Mesothelial cell of epicardium (in vitro differentiated cells): ENCODE measurements at places on chromosomes 2 and 18.

DNA sequence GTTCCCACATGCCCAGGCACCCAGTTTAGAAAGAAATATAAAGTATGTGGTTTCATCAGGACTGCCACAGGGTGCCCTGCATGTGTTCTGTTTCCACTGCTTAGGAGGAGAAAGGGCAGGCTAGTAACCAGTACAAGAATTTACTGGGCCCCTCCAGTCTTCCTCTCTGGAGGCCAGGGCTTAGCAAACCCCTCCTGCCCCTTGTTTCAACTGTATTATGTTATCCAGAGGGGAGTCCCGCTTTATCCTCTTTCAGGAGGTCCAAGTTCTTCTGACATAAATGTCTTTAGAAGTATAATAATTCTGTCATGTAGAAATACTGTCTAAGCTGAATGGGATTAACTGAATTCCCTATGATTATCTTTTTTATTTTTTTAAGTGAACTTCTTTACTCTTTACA, 132.1 kb downstream of the WDSUB1 start:
- no peak for DNase-seq

- no peak for DNase-seq
Observed at GRCh38 chr2:135890835-135891234, 14.6 kb upstream of the MCM6 start.

- DNase-seq, result no peak
Observed at GRCh38 chr2:238120463-238121298, 17.8 kb upstream of the KLHL30 start.

DNA sequence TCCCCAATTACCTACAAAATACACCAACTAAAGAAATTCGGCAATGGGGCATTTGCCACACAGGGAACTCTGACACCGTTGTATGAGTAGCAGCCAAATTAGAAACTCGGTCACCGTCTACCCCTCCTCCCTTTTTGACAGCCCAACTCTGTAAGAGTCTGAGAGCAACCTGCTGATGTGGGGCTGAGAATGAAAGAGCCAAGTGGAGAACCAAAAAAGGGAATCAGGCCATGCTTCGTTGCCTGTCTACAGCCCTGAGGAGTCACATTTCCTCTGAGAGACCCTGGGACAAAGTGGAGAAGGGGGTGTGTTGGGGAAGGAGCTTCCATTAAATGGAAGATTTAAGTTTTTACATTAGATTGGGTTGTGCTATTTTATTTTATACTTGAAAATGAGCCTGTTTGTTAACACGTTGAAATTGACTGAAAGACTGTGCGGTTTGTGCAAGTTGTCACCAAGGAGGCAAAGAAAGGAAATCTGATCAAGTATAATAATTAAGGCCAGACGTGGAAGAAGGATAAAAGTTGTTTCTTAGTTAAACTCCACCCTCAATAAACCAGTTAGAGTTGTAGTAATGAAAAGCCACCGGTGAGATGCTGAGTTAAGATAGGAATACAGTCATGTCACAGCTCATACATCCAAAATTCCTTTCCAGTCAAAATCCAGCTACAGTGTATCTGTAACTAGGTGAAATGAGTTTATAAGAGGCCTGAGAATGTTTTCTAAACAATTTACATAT, 131.7 kb upstream of the CREB1 start:
- DNase-seq, result no peak

DNA sequence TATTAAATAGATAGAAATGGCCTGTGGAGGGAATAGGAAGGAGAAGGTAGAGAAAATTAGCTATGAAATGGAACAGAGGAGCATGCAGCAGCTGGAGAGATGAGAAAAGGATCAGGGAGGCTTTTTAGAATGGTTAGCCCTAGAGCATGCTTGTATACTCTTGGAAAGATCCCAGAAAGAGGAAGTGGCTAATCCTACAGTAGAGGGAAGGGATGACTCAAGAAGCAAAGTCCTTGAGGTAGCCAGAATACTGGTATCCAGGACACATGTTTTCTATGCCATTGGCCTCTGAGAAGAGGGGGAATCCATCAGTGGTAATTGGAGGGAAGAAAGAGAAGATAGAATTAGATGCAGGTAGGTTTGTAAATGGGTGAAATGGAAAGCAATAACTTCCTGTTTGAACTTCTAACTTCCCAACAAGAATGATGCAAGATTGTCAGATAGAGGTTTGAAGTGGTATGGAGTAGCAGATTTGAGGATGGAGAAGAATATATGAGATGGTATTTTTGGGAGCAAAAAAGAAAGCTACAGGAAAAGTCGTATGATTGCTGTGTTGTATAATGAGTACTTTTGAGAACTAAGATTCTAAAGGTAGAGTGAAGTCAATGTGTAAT, 17.1 kb upstream of the OSBPL6 start:
- no peak for DNase-seq

DNA sequence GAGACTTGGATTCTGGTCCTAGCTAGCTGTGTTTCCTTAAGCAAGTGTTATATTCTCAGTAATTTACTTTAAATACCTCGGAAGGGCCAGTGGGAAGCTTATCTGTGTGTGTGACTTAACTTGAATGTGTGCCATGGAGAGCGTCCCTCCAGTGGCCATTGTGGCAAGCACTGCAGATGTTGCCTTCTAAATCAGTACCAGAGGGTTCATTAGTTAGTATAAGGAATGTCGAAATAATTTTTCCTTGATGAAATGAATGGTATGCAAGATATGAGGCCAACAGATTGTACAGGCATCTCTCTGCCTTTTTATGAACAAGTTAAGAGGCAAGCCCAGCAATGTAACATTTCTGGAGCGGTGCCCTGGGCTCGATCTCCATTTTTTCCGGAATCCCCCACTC, 52.0 kb downstream of the FBXO36 start:
- no peak for DNase-seq

DNA sequence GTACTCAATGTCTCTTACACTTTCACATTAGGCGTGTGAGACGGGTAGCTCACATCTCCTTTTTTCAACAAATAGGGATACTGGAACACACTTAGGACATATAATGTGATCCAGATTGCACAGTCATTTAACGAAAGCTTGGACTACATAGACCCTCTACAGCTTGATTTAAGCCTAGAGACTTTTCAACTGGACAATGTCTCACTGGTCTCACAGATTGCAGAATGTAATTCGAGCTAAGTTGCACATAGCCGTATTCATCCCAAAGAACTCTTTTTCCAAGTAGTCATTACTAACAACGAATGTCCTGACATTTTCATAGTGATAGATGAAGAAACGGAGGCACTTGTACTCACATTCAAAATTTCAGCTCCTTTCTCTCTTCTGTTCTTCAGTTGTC, 612.1 kb downstream of the ZEB2 start:
- DNase-seq, result no peak

GRCh38 chr2:220154304-220154703, 526.9 kb downstream of the SLC4A3 start:
- no peak for DNase-seq

- no peak for DNase-seq
Observed at GRCh38 chr2:234249034-234249735, 198.7 kb downstream of the SPP2 start.

- peak; percentile 29 for DNase-seq
Observed at GRCh38 chr2:108910541-108911396, 78.3 kb downstream of the EDAR start.

DNA sequence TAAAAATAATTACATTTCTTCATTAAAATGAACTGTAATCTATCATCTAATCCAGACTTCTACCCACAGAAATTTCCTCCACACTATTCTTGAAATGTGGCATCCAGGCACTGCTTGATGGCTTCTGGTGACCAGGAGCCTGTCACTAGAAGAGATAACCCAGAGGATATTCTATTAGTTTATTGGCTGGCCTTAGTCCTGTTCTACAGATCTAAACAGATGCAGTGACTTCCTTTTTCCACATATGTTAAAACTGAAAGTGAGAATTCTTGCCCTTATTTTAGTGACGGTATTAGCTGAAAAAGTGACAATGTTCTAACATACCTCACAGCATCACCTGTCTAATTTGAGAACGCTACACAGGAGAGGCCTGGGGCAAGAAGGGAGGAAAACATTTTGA, 775.4 kb downstream of the TSN start:
- DNase-seq, result no peak

GRCh38 chr2:155872396-155872795, 460.1 kb downstream of the NR4A2 start:
- no peak for DNase-seq

DNA sequence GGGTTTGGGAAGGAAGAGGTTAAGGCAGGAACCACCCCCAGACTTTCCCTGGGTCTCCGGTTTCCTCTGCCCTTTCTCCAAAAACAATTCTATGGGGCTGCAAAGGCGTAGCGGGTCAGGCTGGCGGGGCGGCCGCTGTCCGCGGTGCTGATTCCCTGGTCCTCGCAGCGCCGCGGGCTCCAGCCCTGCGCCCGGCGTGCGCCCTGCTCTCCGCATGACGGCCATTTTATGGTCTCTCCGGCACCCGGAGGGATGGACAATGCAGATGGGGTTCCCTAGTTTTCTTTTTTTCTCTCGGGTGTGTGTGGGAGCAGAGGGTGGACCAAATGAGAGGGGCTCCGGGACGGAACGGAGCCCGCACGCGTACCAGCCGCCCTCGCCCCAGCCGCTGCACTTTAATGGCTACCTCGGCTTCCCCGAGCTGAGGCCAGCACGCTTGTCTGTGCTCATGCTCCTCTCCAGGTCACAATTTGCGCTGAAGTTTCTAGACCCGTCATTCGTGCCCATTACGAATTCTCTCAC, 1.6 kb downstream of the ST8SIA3 start:
- DNase-seq, result peak; percentile 84

GRCh38 chr2:239507576-239508258, 106.9 kb upstream of the HDAC4 start:
- DNase-seq, result no peak

DNA sequence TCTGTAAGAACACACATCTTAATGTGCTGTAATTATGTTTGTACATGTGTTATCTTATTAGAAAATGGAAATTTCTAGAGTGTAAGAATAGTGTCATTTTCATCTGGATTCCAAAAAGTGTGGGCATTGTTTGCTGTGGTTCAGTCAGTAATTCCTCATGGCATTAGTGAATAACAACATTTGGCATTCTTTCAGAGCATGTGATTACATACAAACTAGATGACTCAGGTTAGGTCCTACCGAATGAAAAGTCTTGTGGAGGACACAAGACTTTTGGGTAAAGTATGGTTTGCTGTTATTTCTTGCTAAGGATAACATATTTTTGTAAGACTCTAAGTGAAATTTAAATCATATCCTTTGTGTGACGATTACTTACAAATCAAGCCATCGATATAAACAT, 593.1 kb upstream of the NRXN1 start:
- no peak for DNase-seq

- DNase-seq, result no peak
Observed at GRCh38 chr18:51234117-51235008, 36.9 kb upstream of the MEX3C start.

GRCh38 chr2:133452583-133452982, 115.7 kb downstream of the NCKAP5 start:
- DNase-seq, result no peak

DNA sequence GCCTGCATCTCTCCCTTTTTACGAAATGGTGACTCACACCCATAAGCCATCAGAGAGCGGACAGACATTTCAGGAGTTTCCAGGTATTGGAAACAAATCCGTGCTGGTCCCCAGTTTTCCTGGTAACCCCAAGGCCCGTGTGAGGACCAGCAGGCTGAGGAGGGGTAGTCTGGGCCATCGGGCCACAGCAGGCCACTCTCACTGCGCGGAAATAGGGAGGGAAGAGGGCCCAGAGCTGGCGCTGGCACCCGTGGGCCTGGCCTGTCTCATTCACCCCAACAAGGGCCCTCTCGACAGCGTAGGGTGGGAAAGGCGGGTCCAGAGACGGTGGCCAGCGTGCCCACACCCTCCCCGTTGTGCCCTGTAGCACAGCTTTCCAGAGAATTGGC, 13.7 kb upstream of the FAHD2A start:
- no peak for DNase-seq

GRCh38 chr18:55214534-55214933, 255.3 kb upstream of the CCDC68 start:
- no peak for DNase-seq

GRCh38 chr18:23032030-23032582, 99.0 kb downstream of the RBBP8 start:
- no peak for DNase-seq

GRCh38 chr2:152525277-152525838, 190.4 kb downstream of the FMNL2 start:
- no peak for DNase-seq

GRCh38 chr2:99488539-99489062, 1.2 kb downstream of the REV1 start:
- no peak for DNase-seq

DNA sequence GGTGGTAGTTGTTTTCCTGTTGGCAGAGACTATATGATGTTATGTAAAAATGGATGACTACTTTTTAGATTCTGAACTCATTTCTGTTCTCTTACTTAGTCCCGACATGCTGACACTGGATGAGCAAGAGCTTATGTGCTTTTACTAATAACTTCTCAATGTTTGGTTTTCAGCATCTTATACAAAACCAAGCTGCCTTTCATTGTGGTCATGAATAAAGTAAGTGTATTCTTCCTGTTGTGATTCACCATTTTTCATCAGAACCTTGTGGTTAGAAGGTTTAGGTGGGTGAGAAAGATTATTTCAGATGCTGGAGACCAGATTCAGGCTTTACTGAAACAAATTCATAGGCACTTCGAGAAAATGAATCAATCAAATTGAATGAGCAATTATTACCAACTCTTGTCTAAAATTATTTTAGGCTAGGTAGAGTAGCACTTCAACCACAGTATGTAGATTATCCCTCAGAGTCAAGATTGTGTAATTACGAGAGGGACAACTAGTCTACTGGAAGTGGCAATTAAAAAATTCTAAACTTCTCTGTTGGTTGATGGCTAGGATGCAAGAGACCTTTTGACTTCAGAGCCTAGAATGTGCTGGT, 9.3 kb downstream of the GPN1 start:
- DNase-seq, result no peak

- DNase-seq, result no peak
Observed at GRCh38 chr2:66498289-66498975, 63.5 kb downstream of the MEIS1 start.

- DNase-seq, result no peak
Observed at GRCh38 chr2:70937866-70938585, 2.3 kb downstream of the ATP6V1B1 start.

GRCh38 chr18:69326094-69326493, 74.6 kb upstream of the DOK6 start:
- no peak for DNase-seq

GRCh38 chr2:130798472-130799218, 38.1 kb upstream of the ARHGEF4 start:
- DNase-seq, result peak; percentile 76

- no peak for DNase-seq
Observed at GRCh38 chr2:66897691-66898150, 462.8 kb downstream of the MEIS1 start.

GRCh38 chr2:80074321-80075070, 230.1 kb downstream of the LRRTM1 start:
- DNase-seq, result no peak

- no peak for DNase-seq
Observed at GRCh38 chr2:55153584-55154299, 78.4 kb downstream of the CLHC1 start.
